GM10248 (cell line): ENCODE measurements at places on chromosomes 12 and 14.
A peak's percentile ranks its signal among the peaks of the same experiment; 100 is the strongest.

DNA sequence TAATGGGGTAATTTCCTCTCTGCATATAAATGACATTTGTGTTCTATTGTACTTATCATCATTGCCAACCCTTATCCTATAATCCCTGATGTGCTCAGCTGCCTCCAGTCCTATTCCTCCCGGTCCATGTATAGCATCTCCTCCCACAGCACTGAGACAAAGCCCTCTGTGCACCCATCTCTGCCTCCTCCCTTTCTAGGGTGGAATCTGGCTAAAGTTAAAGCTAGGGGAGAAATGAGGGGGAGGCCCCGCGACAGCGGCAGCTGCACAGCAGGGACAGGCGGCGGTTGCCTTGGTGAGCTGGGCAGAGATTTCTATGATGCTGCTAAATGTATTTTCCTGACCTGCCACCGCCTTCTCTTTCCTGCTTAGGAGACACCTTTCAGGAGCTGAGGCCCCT, 12.8 kb upstream of the ZDHHC22 start:
- no peak for DNase-seq

GRCh38 chr14:75824318-75824717, 157.5 kb downstream of the TGFB3 start:
- DNase-seq = no peak

GRCh38 chr14:98208211-98208611, 1063.8 kb downstream of the BCL11B start:
- no peak for DNase-seq

GRCh38 chr12:104049278-104049902, 597 bp downstream of the GLT8D2 start:
- no peak for DNase-seq

DNA sequence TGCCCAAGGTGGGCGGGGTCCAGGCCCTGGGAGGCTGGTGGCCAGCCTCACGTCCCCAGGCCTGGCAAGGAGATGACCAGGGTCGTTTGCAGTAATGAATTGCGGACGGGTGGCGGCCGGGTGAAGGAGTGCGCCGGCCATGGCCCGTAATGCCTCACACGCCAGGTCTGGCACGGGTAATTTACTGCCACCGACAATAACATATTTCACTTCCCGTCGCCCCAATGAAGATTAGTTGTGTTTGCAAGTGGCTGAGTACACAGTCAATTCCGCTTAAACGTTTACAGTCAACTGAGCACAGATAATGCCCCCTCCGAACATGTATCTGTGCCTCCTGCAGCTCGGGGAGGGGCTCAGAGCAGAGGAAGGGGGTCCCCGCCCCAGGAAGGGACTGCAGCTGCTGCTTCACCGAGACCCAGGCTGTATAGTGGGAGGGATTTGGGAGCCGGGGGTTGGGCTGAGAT, 48.3 kb downstream of the MVK start:
- DNase-seq = no peak

DNA sequence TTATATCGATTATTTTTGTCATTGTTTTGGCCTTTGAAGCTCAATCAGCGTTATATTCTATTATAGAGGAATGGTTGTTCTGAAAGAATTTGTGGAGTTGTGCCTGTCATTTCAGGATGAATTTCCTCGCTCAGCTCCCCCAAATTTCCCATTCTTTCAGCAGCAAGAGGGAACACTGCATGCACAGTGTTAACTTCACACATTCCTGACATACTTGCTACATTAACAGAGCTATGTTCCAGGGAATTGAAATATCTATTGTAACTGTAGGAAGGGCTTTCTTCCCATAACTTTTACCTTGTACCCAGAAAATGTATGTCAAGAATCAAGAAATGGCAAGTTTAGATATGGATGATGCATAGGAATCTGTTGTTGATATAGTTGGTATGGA, 379.0 kb downstream of the LRIG3 start:
- no peak for DNase-seq

DNA sequence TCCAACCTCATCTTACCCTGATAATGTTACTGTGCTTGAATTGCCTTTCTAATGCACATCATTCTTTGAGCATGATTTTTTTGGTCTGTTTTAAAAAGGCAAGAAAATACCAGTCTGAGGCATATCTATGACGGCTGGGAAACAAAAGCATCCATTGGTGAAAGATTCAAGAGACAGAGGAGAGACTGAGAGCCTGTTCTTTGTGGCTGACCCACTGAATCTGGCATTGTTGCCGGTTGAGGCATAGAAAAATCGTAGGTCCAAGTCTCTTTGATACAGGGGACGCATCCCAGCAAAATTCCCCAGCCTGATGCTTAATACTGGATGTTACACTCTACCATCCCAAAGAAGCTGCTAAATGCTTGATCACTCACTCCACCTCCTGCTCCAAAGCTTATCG, 2.9 kb upstream of the KLHL42 start:
- no peak for DNase-seq

- DNase-seq = no peak
Observed at GRCh38 chr12:93080994-93081809, 152.1 kb upstream of the EEA1 start.

DNA sequence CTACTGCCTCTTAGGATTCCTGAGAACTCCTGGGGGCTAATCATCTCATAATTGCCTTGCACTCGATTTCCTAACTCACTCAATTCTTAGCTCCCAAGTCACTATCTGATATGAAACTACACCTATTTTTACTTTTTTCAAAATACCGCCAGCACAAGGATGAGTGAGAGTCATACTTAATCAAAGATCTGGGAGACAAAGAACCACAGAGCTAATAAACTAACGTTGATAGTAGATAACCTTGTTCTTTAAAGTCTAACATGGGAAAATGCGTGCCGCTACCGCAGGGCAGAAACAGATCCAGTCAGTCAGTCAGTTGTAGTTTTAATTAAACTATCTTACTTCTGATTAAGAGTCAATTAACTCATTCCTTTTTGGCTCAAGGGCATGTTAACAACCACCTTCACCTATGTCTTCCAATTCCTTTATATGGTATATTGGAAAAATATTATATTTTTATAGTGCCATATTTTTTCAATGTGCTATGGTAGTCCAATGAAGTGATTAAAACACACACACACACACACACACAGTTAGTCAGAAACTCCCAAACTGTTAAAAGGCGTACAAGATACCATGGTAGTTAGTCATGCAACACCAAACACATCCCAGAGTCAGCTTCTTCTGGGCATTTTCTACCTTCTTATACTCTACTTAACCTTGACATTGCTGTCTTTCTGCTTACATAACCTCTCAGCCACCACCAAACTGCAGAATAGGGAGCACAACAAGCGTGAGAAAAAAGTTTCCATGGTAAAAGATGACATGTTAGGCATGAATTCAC, 114.0 kb downstream of the KLHL28 start:
- DNase-seq = no peak

GRCh38 chr14:76698191-76698590, 63.1 kb upstream of the VASH1 start:
- DNase-seq = no peak

GRCh38 chr12:120710031-120710804, at the start of gene UNC119B:
UNC119B (plus strand) TSS chr12:120710458; CDS start chr12:120710475, 17 bp downstream.
- peak; percentile 88 for DNase-seq

GRCh38 chr14:75428230-75429104, 645 bp downstream of the JDP2 start:
- peak; percentile 53 for DNase-seq

GRCh38 chr12:127489061-127489460, 777.9 kb upstream of the TMEM132C start:
- no peak for DNase-seq

DNA sequence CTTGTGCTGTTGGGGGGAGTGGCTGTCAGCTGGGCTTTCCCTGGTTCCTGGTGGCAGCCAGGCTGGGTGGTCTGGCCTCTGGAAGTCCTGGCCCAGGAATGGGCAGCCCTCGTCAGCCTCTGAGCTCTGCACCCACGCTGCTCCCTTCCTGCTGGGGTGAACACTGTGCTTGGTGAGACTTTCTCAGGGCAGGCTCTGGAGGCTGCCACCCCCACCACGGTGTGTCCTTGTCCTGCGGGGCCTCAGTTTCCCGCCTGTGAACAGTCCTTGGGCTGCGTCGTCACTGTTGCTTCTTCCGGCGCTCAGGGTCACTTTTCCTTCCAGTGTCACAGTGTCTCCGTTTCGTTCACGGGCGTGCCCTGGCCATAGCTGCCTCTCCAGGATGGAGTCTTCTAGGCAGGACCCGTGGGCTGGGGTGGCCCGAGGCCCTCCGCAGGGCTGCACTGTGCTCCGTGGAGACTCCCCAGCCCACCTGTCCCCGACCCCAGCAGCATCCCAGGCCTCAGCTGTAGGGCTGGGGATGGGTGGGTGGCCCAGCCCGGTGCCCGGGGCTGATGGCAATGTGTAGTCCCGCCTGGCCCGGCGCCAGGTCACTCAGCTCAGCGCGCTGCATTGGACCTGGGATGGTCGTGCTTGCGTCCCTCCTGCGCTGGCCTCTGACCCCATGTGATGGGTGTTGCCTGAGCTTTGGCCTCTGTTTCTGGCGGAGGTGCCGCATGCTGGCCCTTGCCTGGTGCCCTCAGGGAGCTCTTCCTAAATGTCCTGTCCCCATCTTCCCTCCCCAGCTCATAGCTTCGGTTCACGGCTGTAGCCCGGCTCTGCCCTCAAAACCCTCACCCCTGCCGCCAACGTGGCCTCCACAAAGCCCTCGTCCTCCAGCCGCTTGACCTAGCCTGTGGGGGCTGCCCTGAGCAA, 6.8 kb downstream of the KIF26A start:
- no peak for DNase-seq

GRCh38 chr12:122932207-122932606, 34.1 kb downstream of the ABCB9 start:
- no peak for DNase-seq

GRCh38 chr12:93827669-93828068, 150.5 kb downstream of the CRADD start:
- DNase-seq = no peak

- DNase-seq = no peak
Observed at GRCh38 chr12:56928262-56928661, 5.9 kb downstream of the SDR9C7 start.

DNA sequence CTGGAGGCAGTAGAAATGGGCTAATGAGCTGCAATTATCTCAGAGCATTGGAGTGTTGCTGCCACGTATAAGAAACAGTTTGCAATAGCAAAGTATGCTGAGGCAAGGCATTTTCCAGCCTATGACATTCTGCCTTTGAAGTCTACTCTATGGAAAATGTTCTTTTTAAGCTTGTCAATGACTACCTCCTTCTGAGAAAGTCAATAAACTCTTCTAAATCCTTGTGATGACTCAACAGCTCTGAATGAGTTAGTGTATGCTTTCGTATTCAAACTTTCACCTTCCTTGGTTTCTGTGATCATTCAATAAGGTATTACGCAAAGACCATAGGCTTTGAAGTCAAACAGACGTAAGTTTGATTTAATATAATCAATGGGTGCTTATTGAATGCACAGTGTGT, 111.2 kb downstream of the CAPZA3 start:
- no peak for DNase-seq

GRCh38 chr14:91244501-91244901, at the start of gene GPR68:
GPR68 (minus strand) TSS chr14:91244704; CDS start chr14:91235050, 9,654 bp downstream.
- no peak for DNase-seq

DNA sequence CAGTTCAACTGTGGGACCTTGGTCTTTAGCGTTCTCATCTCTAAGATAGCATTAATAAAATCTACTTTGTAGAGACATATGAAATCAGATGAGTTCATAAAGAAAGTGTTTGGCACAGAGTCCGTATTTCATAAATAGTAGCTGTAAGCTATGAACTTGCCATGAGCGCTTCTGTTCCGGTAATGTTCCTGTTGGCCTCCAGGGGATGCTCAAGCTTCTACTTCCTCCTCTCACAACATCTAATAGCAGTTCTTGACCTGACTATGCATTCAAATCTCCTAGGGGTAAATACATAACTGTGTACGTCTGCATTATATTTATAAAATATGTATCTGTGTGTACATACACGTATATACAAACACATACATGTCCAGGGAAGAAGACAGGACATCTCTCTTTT, 288.2 kb upstream of the TMPO start:
- DNase-seq = no peak

DNA sequence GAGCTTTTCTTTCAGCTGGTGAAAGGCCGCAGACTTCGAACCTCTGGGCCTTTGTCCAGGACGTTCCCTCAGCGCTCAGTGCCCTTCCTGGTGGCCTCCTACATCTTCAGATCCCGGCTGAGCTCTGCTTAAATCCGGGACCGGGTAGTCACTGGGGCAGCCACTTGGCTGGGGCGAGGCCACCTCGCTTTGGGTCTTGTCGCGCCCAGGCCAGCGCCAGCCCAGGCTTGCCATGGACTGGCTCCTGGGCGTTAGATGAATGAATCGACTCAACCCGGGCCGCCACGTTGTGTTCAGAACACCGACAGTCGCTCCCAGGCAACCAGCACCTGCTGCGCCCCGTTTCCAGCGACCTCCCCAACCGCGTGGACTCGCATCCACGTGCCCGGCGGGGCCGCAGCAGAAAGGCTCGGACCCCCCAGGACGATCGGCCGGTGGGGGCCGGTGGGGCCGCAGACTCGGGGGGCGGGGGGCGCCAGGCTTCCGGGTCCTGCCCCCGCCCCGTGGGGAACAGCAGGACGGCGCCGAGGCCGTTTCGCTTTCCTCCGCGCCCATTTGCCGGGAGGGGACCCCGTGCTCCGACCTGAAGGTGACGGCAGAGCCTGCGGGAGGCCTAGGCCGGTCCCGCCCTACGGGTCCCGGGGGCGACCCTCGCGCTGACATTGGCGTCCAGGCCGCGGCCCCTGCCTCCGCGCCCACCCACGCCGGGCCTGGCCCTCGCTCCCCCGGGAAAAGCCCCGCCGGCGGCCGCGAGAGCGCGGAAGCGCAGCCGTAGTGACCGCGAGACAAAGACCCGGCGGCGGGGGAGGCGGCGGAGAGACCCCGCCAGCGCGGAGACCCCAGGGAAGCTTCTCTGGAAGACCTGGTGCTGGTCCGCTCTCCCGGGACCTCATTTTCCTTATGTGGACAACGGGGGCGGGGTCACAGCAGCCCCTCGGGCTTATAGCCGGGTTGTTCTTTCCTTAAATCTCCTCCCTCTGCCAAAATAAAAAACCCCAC, 37.3 kb upstream of the RCOR1 start:
- peak; percentile 80 for DNase-seq

GRCh38 chr14:96370528-96370927, 7.2 kb downstream of the GSKIP start:
- DNase-seq = no peak

DNA sequence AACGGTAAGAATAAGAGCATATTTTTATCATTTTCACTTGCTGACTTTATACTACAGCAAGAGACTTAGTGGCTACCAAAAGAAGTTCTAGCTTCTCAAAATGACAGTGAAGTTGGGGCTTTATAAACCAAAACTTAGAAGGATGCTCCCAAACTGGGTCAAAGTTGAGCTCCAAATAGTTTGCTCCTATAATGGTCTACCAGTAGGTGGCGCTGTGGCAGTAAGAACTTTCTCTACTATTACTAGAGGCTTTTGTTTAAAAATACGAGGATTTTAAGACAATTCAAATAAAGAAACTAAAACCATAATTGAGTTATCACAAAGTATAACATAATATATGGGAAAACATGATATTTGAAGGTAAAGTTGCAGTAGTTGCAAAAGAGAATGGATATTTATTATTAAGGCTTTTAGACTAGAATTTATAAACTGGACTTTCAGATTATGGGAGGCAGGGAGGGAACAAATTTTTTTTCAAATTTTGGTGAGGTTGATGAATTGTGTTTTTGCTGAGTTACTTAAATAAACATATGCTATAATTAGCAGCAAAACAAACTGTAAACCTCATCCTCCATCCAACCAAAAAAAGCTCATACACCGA, 75.0 kb downstream of the TGFB3 start:
- DNase-seq = peak; percentile 62
